ENCODE measurements at places on chromosomes 2 and 18.

- DNase-seq, result no peak
Observed at GRCh38 chr2:147025646-147026585, 818.9 kb upstream of the ACVR2A start.

GRCh38 chr2:236899146-236899545 is 186.5 kb upstream of the COPS8 start:
- no peak for DNase-seq

- no peak for DNase-seq
Observed at GRCh38 chr2:37168217-37168981, 11.6 kb upstream of the EIF2AK2 start.

- no peak for DNase-seq
Observed at GRCh38 chr2:64942693-64943092, 46.5 kb upstream of the SLC1A4 start.

DNA sequence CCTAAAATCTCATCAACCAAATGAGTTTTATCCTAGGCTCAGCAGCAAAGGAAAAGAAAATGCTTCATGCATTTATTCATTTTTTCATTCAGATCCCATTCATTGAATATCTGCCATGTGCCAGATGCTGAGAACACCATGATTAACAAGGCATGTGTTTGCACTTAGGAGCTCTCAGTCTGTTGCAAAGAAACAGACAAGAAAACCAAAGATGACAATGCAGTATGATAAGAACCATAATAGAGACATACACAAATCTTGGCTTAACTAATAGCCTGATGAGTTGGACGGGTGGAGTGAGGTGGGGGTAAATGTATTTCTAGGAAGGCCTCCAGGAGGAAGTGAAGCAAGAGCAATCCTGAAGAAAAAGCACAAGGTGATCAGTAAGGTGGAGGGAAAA is 177.8 kb upstream of the SCN7A start:
- DNase-seq, result no peak
